ENCODE measurements at places on chromosomes 1 and 21.

- no peak for DNase-seq
Measured at GRCh38 chr1:117608115-117608615, 2.3 kb downstream of the TENT5C start.

DNA sequence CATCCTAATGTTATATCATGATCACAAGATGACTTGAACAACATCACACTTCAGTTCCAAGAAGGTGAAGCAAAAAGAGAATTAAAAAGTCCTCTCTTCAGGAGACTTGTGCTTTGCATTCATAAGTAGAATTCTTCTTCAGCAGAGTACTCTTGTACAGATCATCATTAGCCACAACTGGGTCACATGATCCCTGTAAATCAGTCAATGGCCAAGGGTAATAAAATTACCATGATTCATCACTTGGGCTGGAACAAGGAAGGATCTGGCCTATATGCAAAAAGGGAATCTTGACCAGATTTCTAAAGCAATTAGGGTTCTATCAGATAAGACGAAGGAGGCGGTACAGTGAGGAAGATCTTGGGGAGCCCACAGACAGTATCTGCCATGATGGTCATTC lies 458.0 kb upstream of the DEPDC1 start:
- DNase-seq, result no peak

- no peak for DNase-seq
Measured at GRCh38 chr1:22290157-22290556, 147.3 kb upstream of the WNT4 start.

GRCh38 chr1:40901886-40902852 lies 40.0 kb upstream of the CITED4 start:
- DNase-seq, result no peak

DNA sequence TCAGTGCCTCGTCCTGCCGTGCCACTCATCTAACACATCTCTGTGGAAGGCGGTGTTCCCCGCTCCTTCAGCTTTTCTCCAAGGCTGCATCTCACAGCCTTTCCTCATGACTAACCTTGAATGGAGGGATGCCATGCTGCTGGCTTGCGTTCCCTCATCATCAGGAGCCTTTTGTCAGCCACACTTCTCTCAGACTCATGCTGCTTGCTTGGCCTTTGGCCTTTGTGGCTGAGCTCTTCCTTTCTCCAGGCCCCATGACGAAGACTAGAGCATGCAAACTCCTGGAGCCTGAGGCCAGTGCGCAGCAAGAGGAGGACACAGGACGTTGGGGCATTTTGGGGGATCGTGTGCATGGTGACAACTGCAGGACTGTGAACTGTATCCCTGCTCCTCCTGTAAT lies 70.8 kb downstream of the SYT2 start:
- no peak for DNase-seq

DNA sequence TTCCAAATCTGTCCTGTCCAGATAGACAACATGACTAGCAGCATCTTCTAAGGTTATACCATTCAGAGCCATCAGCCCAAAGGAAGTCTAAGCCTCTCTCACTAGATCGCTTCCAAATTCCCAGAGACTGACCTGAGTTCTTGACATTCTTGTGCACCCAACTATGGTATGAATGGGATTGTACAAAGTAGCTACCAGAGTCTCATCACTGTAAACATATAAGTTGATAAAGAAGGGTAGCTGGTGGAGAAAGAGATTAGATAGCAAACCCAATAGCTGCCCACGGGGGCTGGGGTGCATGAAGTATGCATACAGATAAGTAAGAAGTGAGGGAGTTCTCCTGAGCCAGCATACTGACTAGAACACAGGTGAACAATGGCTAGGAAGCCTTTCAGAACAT lies 180.0 kb downstream of the PLPP3 start:
- DNase-seq, result no peak

GRCh38 chr1:160743266-160743665 lies 4.2 kb downstream of the SLAMF7 start:
- no peak for DNase-seq

DNA sequence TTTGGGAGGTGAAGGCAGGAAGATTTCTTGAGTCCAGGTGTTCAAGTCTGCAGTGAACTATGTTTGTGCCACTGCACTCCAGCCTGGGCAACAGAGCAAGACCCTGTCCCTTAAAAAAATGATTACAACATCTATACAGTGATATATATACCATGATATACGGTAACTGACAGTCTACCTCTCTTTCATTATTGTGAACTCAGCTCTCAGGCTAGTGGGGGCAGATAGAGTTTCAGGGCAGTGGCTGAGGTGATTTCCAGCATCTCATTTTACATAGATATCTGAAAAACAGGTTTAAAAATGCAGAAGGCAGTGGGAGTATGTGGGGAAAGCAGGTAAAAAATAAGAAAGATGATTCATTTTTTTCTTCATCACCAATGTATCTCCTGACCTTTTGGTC lies 8.1 kb upstream of the NTNG1 start:
- DNase-seq, result no peak

DNA sequence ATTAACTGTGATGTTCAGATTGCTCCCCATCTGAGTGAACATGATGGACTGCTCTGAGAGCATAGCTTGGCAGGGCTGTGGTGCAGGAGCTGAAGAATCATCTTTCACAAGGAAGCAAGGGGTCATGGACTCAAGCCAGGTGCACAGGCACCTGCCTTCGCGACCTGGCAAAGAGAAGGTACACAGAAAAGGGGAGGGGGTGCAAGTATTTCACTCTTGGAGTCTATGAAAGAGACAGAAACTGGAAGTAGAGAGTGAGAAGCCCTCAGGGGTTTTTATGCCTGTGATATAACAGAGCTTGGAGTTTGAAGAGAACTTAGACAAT lies 232.6 kb upstream of the PLXNA2 start:
- DNase-seq, result no peak

DNA sequence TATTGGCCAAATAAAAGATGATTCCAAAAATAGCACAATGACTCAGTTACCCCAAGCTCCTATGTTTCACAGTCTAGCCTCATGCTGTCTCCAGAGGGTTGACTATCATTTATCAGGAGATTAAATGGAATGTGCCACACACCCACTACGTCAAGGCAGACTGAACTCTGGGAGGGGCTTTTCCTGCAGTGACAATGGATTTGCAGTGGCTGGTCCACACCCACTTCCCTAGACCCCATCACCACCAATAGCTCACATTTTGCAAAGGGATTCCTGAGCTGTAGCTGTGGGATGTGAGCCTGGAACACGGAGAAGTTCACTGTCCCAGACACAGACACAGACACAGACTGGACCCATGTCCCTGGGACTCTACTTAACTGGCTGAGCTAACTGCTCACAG lies 77.1 kb downstream of the HLCS start:
- DNase-seq, result no peak

- DNase-seq, result no peak
Measured at GRCh38 chr1:25926731-25927496, 20.7 kb upstream of the STMN1 start.

DNA sequence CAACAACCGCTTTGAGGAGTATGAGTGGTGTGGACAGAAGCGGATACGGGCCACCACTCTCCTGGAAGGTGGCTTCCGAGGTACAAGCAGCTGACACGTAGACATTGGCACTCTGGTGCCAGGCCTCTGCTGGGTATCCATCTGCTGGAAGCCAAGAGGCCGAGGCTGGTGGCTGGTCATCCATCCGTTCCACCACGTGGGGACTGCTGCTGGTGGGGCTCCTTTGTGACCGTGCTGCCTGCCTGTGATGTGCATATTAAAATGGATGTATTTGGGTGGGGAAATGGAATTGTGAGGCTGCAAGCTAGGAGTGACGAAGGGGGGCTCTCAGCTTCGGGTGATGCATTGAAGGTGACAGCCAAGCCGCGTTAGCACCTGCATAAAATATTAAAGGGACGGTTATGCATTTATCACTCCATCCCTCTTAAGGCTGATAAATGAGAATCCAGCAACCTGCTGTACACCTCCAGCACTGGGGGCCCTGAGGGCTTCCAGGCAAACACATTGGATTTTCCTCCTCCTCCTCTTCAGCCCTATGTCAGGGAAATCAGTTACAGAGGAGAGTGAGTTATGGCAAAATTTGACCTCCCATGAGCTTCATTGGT lies 38.1 kb downstream of the TMEM53 start:
- DNase-seq, result no peak

GRCh38 chr1:68916221-68916902 lies 419.5 kb upstream of the DEPDC1 start:
- no peak for DNase-seq

DNA sequence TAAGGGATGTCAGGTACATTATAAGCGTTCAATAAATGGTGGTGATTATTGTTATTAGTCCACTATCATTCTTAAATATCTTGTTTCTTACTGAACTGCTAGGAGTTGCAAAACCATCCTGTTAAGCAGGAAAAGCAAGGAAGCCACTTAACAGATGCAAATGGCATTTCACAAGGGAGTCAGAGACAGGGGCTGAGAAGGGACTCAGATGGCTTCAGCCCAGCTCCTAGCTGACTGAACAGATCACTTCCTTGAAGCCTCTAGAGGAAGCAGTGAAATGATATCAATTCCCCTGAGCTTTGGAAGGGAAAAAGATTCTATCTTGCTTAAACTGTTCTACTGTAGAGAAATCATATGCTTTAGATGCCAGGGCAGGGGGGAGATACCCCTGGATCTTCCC lies 151.5 kb downstream of the ST6GALNAC5 start:
- no peak for DNase-seq

- DNase-seq, result no peak
Measured at GRCh38 chr1:217253351-217253750, 377.5 kb downstream of the GPATCH2 start.

- no peak for DNase-seq
Measured at GRCh38 chr1:162297208-162297607, 79.4 kb downstream of the SPATA46 start.

Data from stimulated activated CD8-positive, alpha-beta memory T cell treated with anti-CD3 and anti-CD28 coated beads, Interleukin-4, amount 100 ng/mL, for 4 hours (primary cell).